Activated effector memory CD4-positive, alpha-beta T cell treated with anti-CD3 and anti-CD28 coated beads, Interleukin-2, amount 50 U/mL, for 16 hours (primary cell): ENCODE measurements at places on chromosomes 7 and 10.
A peak's percentile ranks its signal among the peaks of the same experiment; 100 is the strongest.

DNA sequence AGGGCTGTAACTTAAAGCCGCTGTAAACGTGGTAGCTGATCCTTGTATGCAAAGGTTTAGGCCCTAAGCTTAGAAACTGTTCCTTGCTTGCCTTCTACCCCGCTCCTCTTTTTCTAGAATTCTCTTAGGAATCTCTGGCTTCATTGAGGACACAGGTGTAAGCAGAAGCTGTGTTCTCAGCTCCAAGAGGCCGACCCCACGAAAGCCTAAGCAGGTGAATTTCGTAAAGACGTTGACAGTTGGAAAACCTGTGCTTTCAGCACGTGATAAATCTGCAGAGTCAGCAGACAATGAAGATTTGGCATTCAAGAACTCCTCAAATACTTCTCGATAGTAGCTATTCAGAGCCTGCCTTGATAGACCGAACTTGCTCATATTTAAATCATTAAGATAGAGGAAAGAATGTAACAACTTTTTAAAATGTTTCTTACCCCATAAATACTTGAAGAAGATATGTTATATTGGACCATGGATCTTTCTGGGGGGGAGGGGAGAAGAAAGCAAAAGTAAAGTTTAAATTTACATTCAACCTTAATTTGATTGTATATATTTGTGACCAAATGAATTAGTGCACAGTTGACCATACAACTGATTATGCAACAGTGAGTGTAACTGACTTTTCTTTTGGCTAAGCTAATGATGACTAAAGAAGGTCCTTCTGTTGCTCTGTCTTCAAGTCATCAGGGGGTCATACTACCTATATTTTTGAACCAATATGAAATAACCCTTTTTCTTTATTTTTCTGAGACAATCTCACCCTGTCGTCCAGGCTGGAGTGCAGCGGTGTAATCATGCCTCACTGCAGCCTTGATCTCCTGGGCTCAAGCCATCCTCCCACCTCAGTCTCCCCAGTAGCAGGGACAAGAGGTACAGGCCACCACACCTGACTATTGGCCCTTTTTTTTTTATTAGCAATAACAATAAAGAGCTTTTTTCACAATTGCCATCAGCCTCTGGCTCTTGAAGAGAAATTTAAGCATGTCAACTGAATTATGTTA, 1.2 kb upstream of the GDI2 start:
- DNase-seq = peak; percentile 51

DNA sequence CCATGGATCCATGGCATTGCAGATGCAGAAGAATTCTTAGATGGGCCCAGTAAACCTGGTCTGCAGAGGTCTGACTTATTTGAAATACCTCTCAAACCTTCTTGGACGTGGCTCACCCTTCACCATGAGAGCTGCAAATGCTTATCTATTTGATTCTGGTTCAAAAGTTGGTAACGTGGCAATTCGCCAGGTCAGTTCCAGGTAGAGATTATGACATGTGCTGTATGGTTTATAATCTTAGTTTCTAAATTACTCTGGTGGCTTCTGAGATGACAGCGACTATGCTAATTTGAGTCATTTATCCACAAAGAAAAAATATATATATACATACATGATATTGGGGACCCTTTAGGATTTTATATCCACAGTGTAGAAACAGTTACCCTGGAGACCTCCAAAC, 68.8 kb downstream of the NRP1 start:
- DNase-seq = peak; percentile 70

DNA sequence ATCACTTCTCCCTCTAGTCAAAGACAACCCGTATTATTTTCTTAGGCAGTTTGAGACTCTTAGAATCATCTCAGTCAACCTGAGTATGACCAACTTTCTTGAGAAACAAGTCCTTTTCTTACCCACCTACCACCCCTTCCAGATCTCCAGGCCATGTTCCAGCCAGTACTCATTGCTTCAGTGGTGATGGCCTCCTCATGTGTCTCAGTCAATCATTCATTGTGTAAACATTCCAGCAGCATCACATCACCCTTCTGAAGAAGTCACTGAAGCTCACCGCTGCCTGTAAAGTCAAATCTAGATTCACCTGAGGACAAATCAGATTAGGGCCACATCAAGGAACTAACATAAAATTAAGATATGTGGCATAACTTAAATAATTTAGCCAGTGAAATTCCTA, 467.2 kb upstream of the NRP1 start:
- DNase-seq = no peak

DNA sequence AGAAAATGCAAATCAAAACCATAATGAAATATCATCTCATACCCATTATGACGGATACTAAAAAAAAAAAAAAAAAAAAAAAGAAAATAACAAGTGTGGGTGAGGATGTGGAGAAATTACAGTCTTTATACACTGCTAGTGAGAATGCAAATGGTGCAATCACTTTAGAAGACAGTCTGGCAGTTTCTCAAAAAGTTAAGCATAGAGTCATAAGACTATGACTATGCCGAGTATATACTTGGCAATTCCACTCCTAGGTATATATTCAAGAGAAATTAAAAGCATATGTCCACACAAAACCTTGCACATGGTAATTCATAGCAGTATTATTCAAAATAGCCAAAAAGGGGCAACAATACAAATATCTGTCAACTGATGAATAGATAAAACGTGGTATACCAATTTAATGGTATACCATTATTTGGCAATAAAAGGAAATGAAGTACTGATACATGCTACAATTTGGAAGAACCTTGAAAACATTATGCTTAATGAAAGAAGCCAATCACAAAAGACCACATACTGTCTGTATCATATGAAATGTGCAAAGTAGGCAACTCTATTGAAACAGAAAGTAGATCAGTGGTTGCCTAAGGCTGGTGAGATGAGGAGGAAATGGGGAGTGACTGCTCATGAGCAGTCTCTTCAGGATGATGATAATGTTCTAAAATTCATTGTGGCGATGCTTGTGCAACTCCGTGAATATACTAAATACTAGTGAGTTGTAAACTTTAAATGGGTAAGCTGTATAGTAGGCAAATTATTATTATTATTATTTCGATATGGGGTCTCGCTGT, 90.1 kb upstream of the NANOS1 start:
- no peak for DNase-seq

GRCh38 chr10:120943542-120943941, 92.4 kb downstream of the WDR11 start:
- no peak for DNase-seq
